ENCODE measurements at places on chromosomes 6 and 20.

GRCh38 chr6:100726666-100727065, 154.5 kb downstream of the ASCC3 start:
- DNase-seq = no peak

DNA sequence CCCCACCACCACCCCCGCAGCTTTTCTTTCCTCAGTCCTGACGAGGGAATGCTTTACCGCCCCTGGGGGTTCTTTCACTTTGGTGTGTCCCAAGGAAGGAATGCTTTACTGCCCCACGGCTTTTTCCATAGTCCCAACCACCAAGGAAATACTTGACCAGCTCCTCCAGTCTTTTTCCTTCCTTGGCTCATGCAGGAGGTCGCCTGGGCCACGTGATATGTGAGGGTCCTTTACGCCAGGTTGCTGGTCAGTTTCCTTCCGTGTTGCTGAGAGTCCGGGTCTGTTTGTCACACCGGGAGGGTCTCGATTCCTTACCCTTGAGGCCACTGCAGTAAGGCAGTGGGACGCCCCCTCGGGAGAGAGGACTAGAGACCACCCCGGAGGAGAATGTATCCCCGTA, 58.9 kb upstream of the CDH4 start:
- DNase-seq = no peak

DNA sequence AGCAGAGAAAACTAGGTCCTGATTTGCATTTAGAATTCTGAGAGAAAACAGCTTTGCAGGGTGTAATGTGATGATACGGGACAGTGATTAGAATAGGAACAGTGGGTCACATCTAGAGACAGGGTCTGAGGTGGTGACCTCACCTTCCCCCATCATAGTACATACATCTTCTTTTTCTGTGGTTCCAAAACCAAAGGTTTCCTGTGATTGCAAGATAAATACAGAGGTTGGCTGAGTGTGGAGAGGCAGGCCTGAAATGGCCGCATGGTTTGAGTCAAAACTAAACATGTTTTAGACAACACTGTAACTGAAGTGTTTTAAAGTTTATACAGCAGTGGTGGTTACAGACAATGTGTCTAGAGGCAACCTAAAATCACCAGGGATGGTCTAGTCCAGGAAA, 10.4 kb upstream of the NT5DC1 start:
- DNase-seq = no peak

GRCh38 chr6:105886066-105886813, 199.9 kb upstream of the PRDM1 start:
- no peak for DNase-seq

- DNase-seq = no peak
These were observed 43.0 kb upstream of the TMEM200A start for GRCh38 chr6:130322673-130323268.

- DNase-seq = no peak
These were observed 32.8 kb downstream of the CD164 start for GRCh38 chr6:109349419-109349987.

GRCh38 chr6:25754535-25754934, at the start of gene SLC17A4:
Gene SLC17A4 (plus strand): TSS chr6:25754742. CDS start chr6:25761963, 7,221 bp downstream.
- no peak for DNase-seq

DNA sequence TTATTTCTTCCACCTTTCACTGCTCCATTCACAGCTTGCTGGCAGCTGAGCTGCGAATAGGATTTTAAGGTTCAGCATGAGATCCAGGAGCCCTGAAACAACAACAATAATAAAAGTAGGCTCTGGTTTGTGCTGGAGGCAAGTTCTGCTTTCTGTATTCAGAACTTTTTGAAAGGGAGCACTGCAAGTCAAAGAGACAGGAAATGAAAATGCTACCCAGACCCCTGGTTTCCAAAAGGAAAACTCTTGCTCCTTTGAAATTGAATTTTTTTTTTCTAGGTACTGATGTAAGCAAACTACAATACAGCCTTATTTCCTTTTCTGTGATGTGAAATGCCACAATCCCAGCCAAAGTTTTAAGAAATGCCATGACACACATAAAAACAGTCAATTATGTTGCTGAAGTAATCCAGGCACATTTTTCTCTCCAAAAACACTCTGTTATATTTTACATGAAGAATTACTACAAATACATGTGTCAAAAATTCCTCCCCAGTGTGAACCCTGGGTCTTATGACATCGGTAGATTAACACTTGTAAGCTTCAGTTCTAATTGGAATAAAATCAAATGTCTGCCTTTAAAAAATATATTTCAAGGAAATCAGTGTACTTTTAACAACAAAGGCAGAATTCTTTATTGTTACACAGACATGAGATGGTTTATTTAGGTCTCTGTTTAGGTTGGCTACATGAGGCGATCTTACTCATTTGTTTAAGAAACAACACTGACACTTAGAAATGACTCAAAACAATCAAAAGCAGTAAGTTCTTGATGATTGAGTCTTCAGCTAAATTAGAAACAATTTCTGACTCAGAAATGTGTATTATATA, 656.7 kb downstream of the EPHA7 start:
- no peak for DNase-seq

GRCh38 chr6:89035252-89036101, 45.1 kb upstream of the PNRC1 start:
- DNase-seq = no peak

DNA sequence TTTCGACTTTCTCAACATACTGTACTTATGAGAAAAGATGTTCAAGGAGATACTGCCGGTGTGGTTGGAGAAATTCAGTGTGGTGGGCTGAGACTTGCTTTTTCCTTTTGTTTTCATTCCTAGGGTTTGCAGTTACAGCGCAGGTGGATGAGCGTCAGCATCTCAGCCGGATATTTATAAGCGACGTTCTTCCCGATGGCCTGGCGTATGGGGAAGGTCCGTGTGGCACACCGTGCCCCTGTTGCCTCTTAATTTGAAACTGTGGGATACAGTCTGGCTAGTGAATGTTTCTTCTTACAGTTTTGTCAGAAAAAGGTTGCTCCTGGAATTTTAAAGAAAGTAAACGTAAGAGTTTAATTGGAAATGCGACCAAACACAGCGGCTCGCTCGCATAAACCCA, 81.7 kb upstream of the CLDN20 start:
- DNase-seq = no peak

DNA sequence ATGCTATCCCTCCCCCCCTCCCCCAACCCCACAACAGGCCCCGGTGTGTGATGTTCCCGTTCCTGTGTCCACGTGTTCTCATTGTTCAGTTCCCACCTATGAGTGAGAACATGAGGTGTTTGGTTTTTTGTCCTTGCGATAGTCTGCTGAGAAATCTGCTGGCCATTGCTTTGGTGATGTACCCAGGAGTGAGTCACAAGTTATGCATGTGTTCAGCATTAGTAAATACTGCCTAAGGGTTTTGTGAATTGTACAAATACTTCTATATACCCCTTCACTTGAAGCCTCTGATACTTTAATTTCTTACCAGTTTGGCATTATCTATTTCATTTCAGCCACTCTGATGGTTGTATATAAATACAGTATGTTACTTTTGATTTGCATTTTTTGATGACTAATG, 711.3 kb upstream of the GJE1 start:
- no peak for DNase-seq

DNA sequence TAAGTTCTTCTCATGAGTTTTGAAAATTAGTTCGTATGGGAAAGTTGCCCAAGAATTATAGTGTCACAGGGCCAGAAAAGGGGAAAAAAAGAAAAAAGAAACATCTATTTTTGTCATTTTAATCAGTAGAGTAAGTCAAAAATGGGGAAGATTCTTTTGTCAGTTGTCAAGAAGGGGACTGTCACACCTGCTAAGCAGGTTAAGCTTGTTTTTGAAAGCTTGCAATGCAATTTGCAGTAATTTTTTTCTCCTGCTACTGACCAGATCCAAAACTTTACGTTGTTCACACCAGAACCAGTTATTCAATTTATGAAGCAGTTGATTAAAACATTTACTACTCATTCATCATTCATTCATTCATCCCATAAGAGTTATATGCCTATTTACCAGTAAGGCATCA, 171.4 kb downstream of the SOX4 start:
- no peak for DNase-seq

- DNase-seq = no peak
These were observed 1170.0 kb upstream of the CITED2 start for GRCh38 chr6:140544431-140544830.

DNA sequence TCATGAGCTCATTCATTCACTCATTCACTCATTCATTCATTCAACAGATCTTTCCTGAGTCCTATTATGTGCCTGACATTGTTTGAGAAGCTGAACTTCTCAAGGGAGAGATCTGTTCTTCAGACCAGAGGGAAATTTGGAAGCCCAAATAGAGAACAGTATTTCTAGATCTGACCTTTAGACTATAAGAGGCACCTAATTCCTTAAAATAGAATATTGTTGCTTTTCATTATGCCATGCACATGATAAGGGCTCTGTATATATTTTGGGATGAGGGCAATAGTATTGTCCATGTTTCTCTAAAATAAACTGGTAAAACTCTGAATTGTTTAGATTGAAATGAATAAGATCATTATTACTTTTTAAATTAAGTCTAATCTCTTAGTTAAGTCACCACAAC, 18.6 kb upstream of the DSP start:
- no peak for DNase-seq

DNA sequence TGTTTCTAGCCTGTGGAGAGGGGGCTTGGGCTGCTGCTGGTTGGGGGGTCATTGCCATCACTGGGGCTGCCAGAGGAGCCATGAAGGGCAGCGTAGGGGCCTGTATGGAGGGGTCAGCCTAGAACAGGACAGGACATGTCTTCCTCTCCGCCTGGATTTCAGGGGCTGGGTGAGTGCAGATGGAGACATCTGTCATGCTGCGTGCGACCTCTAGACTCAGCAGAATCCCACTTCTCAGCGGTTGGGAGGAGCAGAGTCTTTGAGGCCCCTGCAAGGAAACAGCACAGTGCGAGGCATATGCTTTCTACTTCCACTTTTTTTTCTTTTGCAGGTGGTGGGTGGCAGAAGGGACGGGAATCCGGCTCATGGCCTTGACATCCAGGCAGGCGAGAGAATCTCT, 67.9 kb downstream of the EZR start:
- DNase-seq = no peak

- no peak for DNase-seq
These were observed 482.4 kb upstream of the MMS22L start for GRCh38 chr6:97765461-97765860.

DNA sequence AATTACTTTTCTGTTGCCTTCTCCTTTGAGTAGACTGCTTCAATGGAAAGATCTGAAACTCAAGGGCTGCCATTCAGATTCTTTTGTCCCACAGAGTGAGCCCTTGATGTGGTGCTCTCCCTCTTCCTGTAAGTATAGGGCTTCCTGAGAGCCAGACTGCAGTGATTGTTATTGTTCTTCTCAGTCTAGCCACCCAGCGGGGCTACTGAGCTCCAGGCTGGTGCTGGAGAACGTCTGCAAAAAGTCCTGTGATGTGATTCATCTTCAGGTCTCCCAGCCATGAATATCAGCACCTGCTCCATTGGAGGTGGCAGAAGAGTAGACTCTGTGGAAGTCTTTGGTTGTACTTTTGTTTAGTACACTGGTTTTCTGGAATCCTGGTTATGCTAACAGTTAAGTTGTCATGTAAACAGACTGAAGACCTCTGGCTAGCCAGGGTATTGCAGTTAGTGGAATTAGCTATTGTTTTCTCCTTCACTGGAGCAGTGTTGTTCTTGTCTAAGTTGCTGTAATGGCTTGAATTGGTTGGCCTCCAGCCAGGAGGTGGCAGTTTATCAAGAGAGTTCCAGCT, 240.9 kb downstream of the COL12A1 start:
- no peak for DNase-seq

DNA sequence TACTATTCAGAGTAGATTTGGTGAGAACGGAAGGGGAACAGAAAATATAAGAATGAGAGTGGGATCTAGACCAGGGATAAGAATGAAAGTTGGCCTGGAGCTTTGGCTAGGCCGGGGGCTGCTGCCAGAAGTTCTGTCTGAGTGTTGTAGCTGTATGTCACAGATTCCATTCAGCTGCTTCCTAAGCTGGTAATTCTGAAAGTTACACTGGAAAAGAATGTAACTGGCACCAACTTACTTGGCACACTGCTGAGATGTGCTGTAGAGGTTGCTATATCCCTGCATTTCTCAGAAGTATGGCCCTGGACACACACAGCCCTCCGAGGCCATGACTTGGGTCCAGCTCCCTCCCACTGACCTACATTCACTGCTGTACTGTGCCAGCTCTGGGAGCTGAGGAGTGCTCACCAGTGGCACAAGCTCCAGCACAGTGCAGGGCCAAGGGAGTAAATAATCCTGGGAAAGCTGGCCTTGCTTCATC, 25.8 kb upstream of the TMEM217 start:
- no peak for DNase-seq

DNA sequence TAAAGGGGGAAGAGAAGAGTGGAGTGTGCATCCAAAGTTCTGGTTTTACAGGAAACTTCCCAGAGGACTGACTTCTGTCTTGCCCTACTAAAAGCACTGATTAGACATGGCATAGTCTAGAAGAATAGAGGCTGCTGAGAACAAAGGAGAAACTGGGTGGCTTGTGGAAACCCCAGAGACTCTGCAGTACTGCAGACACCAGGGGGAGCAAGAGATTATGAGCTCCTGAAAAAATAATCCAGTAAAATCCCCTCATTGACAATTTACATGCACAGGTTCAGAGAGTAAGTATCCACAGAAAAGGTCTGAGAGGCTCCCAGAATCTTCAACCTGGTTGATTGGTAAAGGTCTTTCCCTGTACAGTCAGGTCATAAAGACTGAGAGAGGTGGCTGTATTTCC, 48.7 kb upstream of the CLVS2 start:
- DNase-seq = no peak

- DNase-seq = no peak
These were observed 149.2 kb upstream of the SHLD1 start for GRCh38 chr20:5600982-5601381.

- no peak for DNase-seq
These were observed 16.9 kb downstream of the SYTL3 start for GRCh38 chr6:158666628-158667359.

- no peak for DNase-seq
These were observed 82.5 kb downstream of the CD83 start for GRCh38 chr6:14200047-14200446.

GRCh38 chr20:5602346-5602745, 147.9 kb upstream of the SHLD1 start:
- DNase-seq = no peak

GRCh38 chr6:126086560-126086959, 100.2 kb downstream of the TRMT11 start:
- DNase-seq = no peak

DNA sequence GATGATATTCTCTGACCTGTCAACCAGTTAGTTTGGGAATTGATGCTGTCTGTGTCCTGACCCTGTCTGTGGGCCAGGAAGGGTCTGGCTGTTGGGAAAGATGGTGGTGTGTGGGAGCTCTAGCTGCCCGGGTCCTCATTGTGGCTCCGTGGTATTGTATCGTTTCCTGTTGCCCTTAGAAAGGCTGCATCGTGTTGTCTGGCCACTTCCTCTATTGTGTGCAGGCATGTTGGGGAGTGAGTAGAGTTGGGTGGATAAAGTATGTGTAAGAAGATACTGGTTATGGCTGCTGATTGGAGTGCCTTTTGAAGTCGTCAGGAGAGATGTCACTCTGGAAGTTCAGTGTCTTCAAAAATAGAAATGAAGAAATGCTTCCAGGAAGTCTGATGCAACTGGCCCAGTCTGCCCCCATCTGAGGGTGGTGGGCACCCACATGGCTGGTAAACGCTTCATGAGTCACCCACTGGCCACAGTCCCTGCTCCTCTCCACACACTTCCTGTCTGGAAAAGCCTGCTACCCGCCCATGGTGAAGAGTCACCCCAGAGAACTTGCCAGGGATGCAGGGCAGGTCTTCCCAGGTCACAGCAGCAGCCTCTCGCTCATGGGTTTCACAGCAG, 27.9 kb downstream of the PPARD start:
- no peak for DNase-seq
